ENCODE measurements at places on chromosomes 3 and 15. TPM values are rescaled to one million over a fixed set of nuclear protein-coding genes. Genes with fewer than 3 reads are reported as not detected.

DNA sequence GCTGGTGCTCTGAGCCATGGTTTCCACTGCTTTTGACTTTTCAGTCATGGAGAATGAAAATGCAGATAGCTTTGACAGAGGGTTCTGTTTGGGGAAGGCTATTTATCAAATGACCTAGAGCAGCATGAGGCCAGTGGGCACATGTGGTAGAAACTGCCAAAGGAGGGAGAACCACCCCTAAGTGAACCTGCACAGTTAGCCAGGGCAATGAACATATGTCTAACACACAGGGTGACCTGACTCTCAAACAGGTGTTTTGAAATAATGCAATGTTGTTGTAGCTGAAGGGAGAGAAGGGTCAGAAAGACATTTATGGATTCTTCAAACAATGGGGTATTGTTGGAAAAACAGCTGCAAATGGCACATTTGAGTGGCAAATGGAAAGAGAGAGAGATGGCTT, 174.4 kb upstream of the FAM3D start:
- DNase-seq: no peak

GRCh38 chr15:34275721-34276120, 50.9 kb downstream of the EMC4 start:
- no peak for DNase-seq

GRCh38 chr3:99400352-99400751, 238.0 kb upstream of the COL8A1 start:
- no peak for DNase-seq

- no peak for DNase-seq
These were observed 3.4 kb downstream of the GATA2 start for GRCh38 chr3:128489674-128489926.

DNA sequence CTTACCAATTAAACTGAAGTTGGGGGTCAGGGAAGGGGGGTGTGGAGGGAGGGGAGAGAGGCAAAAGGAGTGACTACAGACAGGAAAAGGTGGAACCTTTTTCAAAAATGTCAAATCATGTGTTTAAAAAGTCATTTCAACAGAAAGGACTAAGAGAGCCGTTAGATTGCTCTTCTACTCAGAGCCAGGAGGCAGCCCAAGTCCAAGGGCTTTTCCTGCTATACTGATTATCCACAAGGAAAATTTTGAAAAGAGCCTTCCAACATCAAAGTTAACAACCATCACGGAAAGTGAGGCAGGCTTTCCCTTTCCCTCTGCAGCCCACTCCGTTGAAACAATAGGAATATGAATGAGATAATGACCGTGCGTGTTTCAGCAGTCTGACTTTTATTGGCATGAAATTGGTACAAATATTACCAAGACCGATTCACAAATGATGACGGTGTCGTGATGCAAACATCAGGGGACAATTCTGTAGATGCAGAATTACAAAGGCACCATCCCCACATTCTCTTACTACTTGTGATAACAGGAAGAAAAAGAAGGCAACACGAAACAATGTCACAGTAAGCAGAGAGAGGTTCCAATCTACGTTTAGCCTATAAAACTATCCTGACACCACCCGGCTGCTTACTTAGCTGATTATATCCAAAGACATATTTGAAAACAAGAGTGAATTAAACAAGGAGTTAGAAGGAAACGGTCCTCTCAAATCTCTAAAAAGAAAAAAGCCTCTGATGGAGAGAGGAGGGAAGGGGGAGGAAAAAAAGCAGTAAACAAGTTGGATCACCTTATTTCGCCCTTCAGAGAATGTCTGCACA, 453.7 kb downstream of the FOXP1 start:
- DNase-seq: peak; percentile 50

DNA sequence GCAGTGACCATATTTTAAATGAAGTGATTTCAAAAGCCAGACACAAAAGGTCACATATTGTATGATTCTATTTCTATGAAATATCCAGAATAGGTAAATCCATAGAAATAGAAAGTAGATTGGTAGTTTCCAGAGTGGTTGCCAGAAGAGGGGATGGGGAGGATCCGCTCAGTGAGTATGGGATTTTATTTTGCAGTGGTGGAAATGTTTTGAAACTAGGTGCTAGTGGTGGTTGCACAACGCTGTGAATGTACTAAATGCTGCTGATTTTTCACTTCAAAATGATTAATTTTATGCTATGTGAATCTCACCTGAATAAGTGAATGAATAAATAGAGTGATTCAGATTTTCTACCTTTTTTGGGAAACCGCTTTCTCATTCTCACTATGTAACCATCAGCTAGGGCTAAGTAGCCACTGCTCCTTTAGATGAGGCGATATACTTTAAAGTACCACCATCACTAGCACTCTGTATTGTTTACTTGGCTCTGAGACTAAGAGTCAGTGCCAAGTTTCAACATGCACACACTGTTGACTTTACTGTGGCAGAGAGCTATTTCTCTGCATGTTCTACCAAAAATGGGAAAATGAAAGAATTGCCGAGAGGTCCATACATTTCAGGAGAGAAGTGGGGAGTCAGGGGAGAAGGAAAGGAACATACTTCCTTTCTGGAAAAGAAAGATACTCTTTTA, 90.7 kb upstream of the GOLIM4 start:
- DNase-seq: no peak

- no peak for DNase-seq
These were observed 22.3 kb downstream of the WDR73 start for GRCh38 chr15:84631706-84632272.

DNA sequence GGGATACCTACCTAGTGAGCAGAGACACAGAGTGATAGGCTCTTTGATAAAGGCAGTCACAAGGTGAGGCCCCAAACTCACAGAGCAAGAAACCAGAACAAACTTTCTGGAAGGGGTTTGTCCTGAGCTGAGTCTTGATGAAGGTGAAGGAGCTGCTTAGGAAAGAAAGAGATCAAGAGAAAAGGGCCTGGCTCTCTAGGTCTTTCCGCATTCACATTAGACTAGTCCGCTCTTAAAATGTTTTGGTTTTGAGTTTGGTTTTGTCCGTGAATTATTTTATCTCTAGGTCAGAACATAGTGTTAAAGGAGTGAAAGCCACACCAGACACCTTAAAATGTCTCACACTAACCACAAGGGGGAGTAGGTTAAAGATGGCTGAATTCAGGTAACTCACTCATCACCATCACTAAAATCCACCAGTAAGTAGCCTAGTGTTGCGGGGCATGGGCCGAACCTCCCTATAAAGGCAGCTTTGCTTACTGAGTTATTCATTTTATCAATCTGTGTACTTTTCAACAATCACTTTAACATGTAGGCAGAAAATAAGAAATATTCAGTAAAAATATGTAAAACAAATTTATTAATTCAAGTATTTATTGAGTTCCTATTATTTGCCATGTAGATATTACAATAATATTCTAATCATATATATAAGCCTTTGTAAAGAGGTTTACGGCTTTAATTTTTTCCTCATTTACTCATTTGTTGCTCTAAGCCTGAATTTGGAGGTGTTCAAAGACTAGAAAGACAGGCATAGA, 121.5 kb upstream of the TSC22D2 start:
- DNase-seq: no peak

GRCh38 chr3:158260392-158260791, 150.5 kb downstream of the RSRC1 start:
- no peak for DNase-seq

DNA sequence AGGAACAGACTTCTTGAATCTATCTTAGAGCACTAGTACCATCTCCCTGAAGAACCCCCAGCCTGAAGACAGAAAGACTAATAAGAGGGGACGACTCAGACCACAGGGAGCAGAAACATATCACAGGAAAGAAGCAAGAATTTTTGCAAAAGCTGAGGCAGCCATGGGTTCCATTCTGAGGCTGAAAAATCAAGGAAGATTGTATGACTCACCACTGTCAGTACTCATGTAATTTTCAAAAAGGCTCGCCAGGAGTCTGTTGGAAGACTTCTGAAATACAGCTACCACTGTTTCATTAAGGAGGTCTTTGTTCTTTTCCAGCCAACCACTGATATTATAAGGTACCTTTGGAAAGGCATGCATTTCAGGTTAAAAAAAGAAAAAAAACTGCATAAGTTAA, 47.5 kb downstream of the MYH15 start:
- DNase-seq: no peak

The SLC22A13 gene
- total RNA-seq: 0.47 TPM

DNA sequence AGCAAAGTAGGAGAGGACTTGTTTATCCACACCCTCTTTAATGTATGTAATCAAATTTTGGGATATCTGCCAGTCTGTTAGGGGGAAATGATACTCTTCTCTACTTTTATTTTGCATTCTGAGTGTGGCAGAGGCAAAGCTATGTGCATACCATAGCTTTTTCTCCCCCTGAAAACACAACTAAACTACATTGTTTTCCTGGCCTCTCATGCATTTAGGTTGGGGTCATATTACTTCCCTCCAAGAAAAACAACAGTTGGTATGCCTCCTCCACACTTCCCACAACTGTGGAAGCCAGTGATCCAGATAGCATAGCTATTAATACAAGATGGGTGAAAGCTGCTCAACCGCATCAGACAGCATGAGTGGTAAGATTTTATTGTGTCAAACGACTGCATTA, 6.9 kb downstream of the RPL15 start:
- no peak for DNase-seq

DNA sequence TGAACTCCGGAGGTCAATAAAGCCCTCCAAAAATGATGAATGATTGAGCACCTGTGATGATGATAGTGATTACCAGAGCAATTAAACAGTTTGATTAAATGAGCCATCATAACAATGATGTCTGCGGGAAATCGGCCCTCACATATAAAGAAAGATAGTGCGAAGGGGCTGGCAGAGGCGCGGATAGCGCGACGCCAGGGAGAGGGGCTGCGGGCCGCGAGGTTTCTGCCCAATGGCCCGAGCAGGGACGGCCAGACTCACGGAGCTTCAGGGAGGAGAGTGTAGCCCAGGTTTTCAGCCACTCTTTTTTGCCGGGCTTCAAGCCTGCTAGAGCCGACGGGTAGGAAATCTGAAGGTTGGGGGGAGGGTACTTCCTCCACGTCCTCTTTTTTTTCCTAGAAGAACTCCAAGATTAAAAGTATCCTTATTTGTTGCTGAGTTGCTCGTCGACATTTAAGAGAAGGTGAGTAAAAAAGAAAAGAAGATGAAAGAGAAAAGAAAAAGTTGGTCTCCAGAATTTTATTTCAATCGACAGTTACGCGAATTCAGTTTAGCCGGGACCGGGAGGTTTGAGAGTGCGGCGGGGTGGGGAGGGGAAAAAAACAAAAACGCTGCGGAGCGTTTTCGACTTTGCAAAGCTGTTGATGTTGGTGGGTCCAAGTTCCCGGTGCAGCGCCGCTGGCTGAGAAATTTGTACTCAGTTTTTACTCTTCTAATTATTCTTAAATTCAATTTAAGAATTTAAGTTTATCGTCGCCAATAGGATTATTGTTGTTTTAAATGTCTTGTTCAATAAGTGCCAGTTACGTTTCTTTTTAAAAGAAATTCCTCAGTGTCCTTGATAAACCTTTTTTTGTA, 2.2 kb upstream of the MEIS2 start:
- no peak for DNase-seq

- DNase-seq: no peak
These were observed 1294.1 kb downstream of the NSUN3 start for GRCh38 chr3:95356764-95357501.

DNA sequence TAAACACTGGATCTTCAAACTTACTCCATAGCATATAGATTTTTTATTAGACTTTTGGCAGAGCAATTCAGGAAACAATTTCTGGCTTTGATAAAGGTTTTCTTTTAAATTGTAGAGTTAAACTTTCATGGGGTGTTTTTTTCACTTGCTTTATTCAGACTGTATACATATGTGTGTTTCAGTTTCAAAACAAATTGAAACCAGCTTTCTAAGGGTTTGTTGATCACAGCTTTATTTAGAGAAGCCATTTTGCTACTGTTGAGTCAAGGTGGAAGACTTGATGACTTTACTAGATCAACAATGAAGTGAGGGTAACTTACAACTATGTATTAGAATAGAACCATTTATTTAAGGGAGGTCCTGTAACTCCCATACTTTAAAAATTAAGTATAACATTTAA, 6.2 kb downstream of the UBE2E1 start:
- no peak for DNase-seq

The ROPN1 gene
- not detected for total RNA-seq

DNA sequence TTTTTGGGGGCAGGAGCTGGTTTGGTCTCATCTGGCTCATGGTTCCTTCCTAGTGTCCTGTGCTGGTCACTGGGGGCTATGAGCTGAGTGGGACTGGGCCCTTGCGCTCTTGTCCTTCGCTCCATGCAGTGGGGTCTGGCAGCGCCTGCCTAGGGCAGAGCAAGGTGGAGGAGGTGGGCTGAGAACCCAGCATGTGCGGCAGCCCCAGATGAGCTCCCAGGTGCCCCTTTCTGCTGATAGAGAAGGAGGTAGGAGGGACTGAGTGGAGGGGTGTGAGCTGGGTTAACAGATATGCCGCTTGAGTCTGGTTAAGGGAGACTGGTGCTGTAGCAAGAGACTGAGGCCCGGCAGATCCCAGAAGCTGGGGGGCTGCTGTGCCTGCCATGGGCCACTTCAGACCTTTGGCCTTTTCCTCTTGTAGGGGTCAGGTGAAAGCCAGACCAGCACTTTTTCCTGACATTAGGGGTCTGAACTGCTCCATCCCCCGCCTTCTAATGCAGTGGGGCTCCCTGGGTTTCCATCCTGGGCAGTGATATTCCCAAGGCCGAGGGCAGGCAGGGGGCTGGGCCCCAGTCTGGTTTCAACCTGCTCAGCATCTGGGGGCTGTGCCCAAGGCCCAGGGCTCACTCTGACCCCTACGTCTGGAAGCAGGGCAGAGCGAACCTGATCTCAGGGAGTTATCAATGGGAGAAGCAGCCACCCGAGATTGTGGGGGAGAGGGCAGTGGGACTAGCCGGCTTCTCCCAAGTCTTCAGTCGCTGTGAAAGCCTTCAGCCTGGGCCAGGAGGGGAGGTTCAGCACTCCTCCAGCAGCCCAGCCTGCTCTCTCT, 62.9 kb upstream of the PRR23C start:
- DNase-seq: no peak

All from activated CD8-positive, alpha-beta memory T cell treated with anti-CD3 and anti-CD28 coated beads, Interleukin-2, amount 10 ng/mL, durations not matched to agents 7 days and 5 days (primary cell).